Activated T-helper 1 cell treated with anti-CD3 and anti-CD28 coated beads, Interleukin-2, amount 50 U/mL, for 16 hours (primary cell): ENCODE measurements at places on chromosomes 3 and 15.

DNA sequence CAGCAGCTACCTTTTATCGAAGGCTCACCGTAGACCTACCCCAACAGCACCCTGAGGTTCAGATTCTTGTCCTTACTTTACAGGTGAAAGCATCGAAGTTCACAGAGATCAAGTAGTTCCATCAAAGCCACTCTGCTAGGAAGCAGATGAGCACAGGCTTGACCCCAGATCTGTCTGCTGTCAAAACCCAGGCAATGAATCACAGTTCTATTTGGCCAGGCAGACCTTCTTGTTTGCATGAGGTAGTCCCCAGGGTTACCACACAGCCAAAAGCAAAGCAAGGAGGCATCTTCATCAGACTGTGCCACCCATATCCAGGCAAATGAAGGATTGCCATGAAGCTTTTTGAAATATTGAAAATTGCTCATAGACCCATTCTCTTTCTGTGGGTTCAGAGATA, 33.0 kb downstream of the HES1 start:
- DNase-seq = no peak

DNA sequence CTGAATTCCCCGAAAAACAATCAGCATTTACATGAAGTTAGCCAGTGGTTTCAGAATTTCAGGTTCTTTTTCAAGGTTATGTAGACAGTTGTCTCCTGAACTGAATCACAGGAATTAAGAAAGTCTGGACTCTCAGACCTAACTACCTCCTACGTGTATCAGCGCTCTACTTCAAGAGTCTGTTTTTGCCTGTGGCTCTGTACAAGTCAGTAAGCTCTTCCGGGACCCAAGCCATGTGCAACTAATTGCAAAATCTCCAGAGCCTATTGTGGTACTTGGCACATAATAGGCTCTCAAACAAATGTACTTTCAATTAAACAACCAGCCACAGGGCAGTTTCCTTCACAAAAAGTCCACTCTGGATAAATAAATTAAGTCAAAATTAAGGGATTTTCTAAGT, 414.2 kb downstream of the PDCD6IP start:
- DNase-seq = no peak

DNA sequence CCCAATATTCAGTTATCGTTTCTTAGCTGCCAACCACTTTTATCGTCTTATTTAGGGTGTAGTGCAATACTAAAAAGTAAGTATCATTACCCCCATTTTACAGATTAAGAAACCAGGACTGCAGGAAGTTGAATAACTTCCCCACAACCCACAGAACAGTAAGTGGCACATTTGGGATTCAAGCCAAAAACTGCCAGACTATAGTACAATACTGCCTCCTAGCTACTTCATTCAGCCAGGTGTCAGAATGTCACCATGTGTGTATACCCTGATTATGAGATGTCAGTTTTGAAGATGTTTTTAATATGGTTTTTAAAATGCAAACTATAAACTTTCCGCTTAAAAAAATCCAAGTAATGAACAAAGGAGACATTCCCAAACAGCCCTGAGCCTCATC, 74.2 kb upstream of the PROK2 start:
- no peak for DNase-seq

DNA sequence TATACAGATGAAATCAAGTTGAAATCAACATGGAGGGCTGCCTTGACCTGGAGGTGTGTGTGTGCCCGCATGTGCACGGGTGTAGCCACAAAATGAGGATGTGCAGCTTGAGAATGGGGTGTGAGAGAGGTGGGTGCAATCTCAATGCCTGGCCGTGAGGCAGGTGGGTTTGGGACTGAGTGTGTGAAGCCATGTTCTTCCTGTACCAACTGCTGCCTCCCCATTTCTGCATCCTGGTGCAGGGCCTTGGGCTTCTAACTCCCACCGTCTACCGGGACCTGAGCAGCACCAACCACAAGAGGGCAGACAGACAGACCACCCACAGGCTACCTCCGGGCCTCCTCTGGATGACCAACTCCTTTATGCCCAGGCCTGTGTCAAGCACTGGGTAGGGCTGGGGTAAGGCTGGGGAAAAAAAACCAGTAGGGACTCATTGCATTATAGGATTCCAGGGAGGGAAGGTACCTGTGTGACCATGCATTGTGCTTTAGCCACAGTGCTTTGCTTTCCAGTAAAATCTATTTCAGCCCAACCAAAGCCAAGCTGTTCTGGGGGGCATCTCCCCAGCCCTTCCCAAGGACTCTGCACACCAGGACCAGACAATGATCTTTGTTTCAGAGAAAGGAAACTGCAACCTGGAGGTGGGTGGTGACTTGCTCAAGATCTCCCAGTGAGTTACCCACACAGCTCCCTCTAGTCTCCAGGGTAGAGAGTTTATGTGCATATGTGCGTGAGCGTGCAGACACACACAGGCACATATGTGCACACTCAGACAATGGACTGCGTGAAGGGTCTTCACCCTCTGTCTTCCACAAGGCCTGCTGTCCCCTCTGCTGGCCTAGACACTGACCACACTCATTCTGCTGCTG, 162.2 kb upstream of the TLE3 start:
- DNase-seq = no peak

GRCh38 chr15:45200799-45201556, 13.2 kb upstream of the SHF start:
- peak; percentile 48 for DNase-seq

DNA sequence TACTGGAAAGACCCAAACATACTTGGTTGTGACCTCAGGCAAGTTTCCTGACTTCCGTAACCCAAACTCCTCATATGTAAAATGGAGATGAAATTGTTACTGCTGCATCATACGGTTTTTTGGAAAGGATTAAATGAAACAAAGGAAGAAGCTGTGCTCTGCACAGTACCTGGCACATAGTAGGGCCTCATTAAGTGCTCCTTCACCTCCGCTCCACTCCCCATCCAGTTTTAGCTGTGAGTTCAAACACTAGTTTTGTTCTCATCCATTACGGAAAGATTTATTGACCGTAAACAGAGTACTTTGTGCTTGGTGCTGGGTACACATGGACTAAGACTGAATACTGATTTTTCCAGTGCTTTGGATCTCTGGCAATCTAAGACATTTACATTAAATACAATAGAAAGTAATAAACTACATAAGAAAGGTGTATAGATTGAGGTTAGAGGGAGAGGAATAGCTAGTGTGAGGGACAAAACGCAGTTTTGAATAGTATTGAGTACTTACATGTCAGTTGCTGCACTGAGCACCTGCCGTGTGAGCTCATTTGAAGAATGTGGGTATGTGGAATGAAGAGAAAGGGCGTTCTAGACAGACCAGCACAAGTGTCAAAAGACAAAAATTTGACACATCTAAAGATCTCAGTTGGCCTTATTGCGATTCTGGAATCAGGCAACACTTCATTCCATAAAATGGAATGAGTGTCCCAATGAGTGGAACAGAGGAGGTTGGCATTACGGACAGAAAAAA, 594 bp upstream of the ICE2 start:
- no peak for DNase-seq

GRCh38 chr15:42037656-42038055, 16.8 kb upstream of the PLA2G4E start:
- DNase-seq = no peak

DNA sequence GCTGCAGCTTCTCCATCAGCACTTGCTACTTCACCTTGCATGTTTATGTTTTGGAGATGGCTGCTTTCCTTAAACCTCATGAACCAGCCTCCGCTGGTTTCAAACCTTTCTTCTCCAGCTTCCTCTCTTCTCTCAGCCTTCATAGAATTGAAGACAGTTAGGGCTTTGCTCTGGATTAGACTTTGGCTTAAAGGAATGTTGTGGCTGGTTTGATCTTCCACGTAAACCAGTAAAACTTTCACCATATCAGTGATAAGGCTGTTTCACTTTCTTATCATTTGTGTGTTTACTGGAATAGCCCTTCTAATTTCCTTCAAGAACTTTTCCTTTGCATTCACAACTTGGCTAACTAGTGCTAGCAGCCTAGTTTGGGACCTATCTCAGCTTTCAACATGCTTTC, 11.7 kb upstream of the GNAT1 start:
- no peak for DNase-seq

GRCh38 chr3:139906418-139906817, 28.6 kb upstream of the CLSTN2 start:
- DNase-seq = no peak

DNA sequence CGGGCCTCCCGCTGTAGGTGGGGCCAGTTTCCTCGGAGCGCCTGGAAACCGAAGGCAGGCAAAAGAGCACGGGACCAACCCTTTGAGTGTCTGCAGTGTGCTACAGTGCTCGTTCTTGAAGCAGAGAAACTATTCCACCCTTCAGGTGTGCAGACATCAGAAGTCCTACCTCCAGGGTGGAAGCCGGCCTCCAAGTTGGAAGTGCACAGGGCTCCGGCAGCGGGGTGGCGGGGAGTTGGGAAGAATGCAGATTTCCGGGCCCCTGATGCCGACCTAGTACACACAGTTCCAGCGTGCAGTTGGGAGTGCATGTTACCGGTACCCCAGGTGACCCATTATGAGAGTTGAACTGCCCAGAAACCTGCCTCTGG, 3.0 kb downstream of the KLF13 start:
- no peak for DNase-seq

DNA sequence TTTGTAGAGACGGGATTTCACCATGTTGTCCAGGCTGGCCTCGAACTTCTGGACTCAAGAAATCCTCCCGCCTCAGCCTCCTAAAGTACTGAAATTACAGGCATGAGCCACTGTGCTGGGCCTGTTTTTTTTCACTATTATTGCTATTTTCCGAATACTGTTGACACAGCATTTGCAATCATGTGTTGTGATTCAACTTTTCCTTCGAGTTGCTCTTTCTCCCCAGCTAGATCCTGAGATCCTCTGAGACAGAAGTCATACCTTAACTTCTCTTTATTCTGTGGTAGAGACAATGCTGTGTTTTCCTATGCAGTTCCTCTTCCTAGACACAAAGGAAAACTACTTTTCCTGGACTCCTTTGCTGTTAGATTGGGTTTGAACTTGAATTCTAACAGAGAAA, 46.4 kb upstream of the USP3 start:
- no peak for DNase-seq

DNA sequence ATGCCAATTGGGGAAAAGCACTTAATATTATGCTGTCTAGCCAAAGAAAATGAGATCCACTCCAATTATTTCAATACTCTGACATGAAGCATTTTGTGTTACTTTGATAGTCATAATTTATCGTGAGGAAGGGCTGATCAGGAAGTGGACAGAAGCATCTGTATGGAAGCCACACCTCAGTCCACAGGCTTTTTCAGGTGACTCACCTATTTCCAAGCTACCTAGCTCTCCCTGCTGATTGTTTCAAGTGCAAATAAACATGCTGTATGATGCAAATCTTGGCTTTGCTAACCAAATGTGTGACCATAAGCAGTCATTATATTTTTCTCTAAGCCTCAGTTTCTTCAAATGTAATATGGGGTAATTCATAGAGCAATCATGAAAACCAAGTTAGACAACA, 30.8 kb upstream of the CPB1 start:
- no peak for DNase-seq

DNA sequence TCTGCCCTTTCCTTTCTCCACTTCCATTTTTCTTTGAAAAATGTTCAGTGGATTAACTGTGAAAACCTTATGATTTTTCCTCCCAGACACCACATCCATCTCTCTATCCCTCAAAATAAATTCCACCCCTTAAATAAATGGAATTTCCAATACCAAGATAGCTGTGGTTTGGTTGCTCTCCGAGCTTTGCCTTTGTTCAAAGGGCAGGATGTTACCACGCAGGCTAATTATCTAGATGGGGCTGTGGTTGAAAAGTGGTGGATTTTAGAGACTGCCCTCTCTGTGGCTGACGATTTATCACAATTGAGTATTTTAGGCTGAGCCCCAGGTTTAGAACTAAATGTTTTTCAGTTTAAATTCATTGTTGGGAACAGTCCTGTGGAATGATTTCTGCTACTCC, 36.9 kb upstream of the CMSS1 start:
- DNase-seq = no peak

DNA sequence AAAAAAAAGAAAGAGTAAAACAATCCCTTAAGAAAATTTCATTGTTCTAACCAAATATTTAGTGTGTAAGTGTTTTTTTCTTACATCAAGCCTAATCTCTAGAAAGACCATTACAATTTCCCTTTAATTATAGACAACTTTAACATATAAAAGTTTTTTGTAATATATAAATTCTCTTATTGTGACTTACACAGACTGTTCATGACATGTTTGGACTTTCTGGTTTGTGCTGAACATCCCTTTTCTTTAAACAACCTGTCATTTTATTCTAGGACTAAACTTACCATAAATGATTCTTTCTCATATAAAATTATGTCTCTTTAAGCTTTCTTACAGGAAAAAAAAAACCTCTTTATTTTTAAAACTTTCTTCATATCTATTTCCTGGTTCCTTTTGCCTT, 13.0 kb upstream of the BTLA start:
- DNase-seq = no peak

DNA sequence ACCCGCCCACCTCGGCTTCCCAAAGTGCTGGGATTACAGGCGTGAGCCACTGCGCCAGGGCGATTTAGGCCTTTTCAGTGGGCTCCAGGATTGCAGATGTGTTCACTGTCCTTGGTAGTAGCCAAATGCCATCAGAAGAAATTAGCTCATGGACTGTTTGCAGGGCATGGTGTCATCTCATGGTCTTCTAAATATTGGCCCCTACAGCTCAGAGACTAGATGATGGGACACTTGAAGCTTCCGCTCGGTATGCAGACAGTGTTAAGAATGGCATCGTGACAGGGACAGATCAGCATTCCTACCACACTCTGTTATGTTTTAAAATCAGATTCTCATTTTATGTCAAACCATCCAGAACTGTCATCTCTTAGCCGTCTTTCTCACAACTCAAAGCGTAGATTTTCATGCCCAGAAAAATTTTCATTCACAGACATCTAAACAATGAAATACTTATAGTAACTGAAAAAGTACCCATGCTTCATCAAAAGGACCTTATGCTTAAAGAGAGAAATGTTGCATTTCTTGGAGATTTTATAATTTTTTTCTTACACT, 24.9 kb downstream of the SLCO3A1 start:
- DNase-seq = no peak

GRCh38 chr3:195068084-195069080, 202.6 kb downstream of the XXYLT1 start:
- no peak for DNase-seq

GRCh38 chr3:192636517-192637444, 90.6 kb downstream of the FGF12 start:
- no peak for DNase-seq

DNA sequence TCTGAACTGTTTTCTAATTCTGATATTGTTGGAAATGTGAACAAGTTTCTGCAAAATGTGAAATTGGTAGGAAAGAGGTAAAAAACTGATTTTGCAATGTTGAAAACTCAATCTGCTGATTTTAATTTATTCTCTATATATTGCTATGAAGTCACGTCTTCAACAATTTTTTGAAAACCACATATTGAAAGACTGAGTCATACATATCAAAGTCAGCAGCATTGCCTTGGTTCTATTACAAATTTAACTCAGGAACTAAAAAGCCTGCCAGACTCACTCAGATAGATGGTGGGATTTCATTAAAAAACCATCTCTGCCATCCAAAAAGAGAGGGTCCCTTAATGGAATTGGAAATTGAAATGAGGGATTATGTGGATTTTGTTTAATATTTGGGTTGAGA, 351.4 kb downstream of the CNTN3 start:
- DNase-seq = no peak

- DNase-seq = no peak
Measured at GRCh38 chr3:190658106-190658505, 144.2 kb downstream of the IL1RAP start.
